Brain microvascular endothelial cell (primary cell): ENCODE measurements at places on chromosomes 16 and 17.

GRCh38 chr17:80363120-80363515 lies 51.8 kb upstream of the ENDOV start:
- DNase-seq, result no peak

- no peak for DNase-seq
Measured at GRCh38 chr16:28924399-28924761, 658 bp downstream of the RABEP2 start.

DNA sequence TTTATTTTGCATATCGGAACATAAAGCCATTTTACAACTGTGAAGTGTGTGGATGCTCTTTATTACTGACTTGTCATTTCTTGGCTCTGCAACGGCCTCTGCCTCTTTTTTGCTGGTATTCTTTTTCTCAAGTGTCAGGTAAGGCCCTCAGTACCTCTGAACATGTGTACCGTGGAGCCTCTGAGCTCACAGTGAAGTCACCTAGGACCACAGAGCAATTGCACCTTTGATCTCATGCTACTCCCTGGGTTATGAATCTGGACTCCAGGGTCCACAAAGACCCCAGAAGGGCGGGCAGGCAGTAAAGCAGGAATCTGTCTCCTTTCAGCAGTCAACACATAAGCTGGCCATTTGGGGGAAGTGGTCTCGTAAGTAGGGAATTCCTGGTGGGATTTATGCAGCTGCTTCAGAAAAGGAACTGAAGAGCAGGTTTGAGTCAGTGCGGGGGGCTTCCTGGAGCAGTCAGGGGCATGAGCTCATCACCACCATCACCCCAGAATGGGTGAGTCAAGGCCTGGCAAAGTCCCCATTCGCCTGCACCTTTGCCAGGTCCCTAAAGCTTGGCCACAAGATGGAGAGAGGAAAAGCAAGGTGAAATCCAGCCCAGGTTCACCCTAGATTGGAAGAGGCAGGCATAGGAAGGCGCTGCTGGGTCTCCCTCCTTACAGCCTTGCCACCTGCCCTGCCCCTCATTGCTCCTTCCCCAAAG lies 33.0 kb downstream of the TBX4 start:
- no peak for DNase-seq

GRCh38 chr17:17526369-17526768 lies 30.2 kb upstream of the RASD1 start:
- DNase-seq, result no peak

- peak; percentile 14 for DNase-seq
Measured at GRCh38 chr17:6608321-6608720, 32.2 kb downstream of the KIAA0753 start.

DNA sequence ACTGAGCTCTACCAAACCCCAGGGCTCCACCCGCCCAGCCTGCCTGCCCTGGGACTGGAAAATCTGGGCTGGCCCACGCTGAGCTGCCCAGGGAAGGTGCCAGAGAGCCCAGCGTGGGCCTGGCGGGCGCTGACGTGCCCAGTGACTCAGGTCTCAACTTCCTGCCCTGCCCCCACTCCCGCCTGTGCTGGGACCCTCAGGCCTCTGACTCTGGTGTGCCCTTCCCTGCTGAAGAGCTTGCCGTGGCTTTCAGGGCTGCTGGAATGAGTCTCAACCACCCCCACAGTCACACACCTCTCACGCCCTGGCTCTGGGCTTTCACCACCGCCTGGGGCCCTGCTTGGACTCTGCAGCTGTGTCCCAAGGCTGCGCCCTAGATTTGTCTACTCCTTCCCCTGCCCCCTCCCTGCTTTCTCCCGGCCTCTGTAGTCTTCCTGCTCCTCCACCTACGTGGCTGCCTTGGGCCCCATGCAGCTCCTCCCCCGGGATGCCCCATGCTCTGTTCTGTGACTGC lies 10.4 kb downstream of the LLGL1 start:
- DNase-seq, result peak; percentile 43
